Neural crest cell (in vitro differentiated cells): ENCODE measurements at places on chromosomes 5 and 9.

DNA sequence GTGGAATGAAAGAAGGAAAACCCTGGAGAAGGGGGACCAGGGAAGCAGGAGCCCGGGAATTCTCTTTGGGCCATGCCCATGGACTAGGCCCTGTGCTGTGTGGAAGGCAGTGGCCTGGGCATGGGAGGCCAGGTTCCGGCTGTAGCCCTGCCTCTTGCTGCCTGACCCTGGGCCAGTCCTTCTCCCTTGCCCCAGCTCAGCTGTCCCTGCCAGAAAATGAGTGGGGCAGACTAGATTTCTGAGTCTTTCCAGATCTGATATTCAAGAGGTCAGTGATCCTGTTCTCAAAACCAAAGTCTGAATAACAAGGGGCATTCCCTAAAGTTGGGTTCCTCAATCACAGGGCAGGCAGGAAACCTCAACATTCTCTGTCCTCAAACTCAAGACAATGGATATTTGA lies 24.8 kb upstream of the CORO2A start:
- H3K4me3 ChIP-seq, result no peak overlapping the region
- no peak overlapping the region for H3K27ac ChIP-seq
- no peak for DNase-seq
- no peaks in the 10 kb centered on the region for H3K27me3 ChIP-seq
- H3K4me1 ChIP-seq, result peaks cover 20% of the 10 kb centered on the region

- H3K36me3 ChIP-seq, result peaks cover 5% of the 10 kb centered on the region
- no peaks in the 10 kb centered on the region for H3K27me3 ChIP-seq
- H3K4me3 ChIP-seq, result no peak overlapping the region
- peaks cover 10% of the 10 kb centered on the region for H3K4me1 ChIP-seq
Observed at GRCh38 chr5:38768412-38769211, 77.2 kb upstream of the OSMR start.

DNA sequence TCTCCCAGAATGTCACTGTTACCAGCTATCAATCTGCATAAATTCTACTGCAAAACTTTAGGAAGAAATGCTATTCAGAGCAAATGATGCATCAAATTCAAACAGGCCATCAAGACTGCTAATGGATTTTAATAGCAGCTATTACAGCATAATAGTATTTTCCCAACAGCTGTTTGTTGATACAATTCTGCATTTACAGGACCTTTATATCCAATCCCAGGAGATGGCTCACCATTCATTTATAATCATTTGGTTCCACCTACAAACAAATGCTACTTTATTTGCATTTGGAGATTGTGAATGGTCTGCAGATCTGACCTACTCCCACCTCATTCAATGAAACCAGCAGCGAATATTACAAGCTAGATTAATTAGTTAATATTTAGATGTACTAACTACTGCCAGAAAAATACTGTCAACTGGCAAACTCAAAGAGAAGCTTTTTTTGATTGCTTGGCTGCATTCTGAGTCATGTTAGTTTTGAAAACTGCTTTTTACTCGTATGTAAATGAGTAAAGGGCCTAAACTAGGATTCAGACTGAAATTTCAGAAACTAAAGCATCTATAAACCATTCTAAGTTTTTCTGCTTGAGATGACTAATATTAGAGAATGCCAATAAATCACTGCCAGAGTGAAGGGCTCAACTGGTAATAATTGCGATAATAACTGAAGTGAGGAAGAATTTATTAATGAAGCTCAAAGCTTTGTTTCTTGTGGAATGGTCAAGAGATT lies 7.1 kb upstream of the PCA3 start:
- no peak for DNase-seq
- H3K4me3 ChIP-seq, result no peak overlapping the region
- peaks cover 5% of the 10 kb centered on the region for H3K4me1 ChIP-seq
- H3K27ac ChIP-seq, result no peak overlapping the region
- no peaks in the 10 kb centered on the region for H3K36me3 ChIP-seq
- no peaks in the 10 kb centered on the region for H3K27me3 ChIP-seq

GRCh38 chr5:62328772-62329491 lies 22.9 kb downstream of the KIF2A start:
- no peak for DNase-seq
- H3K4me1 ChIP-seq, result peaks cover 25% of the 10 kb centered on the region
- H3K4me3 ChIP-seq, result no peak overlapping the region
- peaks cover 5% of the 10 kb centered on the region for H3K36me3 ChIP-seq

- no peak overlapping the region for H3K4me3 ChIP-seq
- peaks cover 5% of the 10 kb centered on the region for H3K4me1 ChIP-seq
- DNase-seq, result peak; percentile 79
- no peaks in the 10 kb centered on the region for H3K27me3 ChIP-seq
- peak overlapping the region; percentile 31 for H3K27ac ChIP-seq
Observed at GRCh38 chr5:82225525-82226172, 52.5 kb downstream of the RPS23 start.

DNA sequence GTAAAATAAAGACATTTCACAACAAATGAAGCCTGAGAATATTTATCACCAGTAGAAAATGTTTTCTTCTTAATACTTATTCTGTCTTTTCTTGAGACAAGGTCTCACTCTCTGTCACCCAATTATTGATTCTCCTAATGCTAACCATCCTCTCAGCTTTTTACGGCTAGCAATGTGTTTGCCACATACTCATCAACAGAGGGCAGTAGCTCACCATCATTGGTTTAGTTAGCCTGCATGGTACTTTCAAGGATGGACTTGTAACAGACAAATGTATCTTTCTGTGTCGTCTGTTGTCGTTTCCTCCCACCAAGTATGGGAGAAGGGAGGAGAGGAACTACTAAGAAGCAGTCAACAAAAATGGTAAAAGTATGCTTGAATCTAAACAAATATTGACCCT lies 5.9 kb upstream of the ACO1 start:
- no peaks in the 10 kb centered on the region for H3K36me3 ChIP-seq
- H3K4me3 ChIP-seq, result peak overlapping the region; percentile 15
- peaks cover 8% of the 10 kb centered on the region for H3K4me1 ChIP-seq
- H3K27me3 ChIP-seq, result peaks cover 50% of the 10 kb centered on the region
- peak; percentile 33 for DNase-seq

GRCh38 chr9:133235549-133236222 lies 26.6 kb upstream of the OBP2B start:
- H3K4me3 ChIP-seq, result no peak overlapping the region
- no peak overlapping the region for H3K27ac ChIP-seq
- no peak for DNase-seq

DNA sequence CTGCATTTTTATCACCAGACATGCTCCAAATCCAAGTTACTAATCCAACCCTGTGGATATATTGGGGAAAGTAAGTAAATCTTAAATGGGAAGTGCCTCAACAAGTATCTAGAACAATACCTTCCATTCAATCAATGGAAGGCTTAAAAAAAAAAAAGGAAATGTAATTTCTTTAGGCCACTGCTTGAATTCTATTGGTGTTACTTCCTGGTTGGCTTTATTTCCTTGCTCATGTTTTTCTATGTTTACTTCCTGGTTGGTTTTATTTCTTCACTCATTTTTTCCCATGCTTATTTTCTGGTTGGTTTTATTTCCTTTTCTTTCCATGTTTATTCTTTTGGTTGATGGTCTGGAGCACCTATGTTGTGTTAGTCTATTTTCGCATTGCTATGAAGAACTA lies 363.9 kb downstream of the KDM4C start:
- no peak overlapping the region for H3K4me3 ChIP-seq
- no peaks in the 10 kb centered on the region for H3K27me3 ChIP-seq
- no peak for DNase-seq

DNA sequence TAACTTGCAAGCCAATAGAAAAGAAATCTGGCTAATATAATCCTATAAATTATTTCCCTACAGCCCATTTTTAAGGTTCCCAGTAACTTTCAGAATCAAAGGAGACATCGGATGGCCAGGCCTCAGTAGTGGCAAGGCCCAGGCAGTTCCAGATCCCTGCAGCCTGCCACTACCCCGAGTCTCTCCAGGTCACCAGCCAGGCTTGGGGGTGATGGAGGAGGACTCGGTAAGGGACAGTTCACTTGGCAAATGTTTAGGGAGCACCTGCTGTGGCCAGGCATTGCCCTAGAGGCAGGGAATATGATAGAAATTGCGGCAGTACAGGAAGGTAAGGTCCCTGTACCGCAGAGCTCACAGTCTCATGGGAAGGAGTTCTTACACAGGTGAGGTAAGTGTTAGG lies 15.2 kb upstream of the LTC4S start:
- no peak for DNase-seq
- no peak overlapping the region for H3K27ac ChIP-seq
- H3K36me3 ChIP-seq, result peaks cover 4% of the 10 kb centered on the region
- no peaks in the 10 kb centered on the region for H3K4me1 ChIP-seq
- no peaks in the 10 kb centered on the region for H3K27me3 ChIP-seq

GRCh38 chr9:85344901-85345300 lies 396.9 kb downstream of the AGTPBP1 start:
- H3K4me1 ChIP-seq, result no peaks in the 10 kb centered on the region
- no peaks in the 10 kb centered on the region for H3K36me3 ChIP-seq
- no peak for DNase-seq
- no peak overlapping the region for H3K4me3 ChIP-seq
- no peak overlapping the region for H3K27ac ChIP-seq
- no peaks in the 10 kb centered on the region for H3K27me3 ChIP-seq

DNA sequence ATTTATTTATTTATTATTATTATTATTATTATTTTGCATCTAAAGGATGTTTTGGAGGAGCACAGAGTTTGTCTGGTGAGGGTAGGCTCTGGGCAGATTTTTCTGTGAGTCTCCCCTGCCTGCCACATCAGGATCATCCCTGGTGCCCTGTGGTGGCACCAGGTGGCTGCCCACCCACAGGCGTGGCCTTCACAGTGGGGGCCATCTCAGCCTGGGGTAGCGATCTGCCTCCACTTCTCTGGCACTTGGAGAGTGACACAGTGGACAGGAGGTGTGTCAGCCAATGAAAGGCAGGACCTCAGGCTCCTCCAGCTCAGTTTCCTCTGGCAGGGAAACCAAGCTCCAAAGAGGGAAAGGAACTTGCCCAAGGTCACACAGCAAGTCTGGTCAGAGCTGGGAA lies 30.0 kb downstream of the SLC6A7 start:
- H3K4me3 ChIP-seq, result no peak overlapping the region
- peaks cover 2% of the 10 kb centered on the region for H3K27me3 ChIP-seq
- H3K27ac ChIP-seq, result no peak overlapping the region

GRCh38 chr9:137190315-137190856 lies 1.9 kb downstream of the SSNA1 start:
- H3K4me1 ChIP-seq, result peaks cover 21% of the 10 kb centered on the region
- DNase-seq, result no peak
- H3K36me3 ChIP-seq, result no peaks in the 10 kb centered on the region
- H3K4me3 ChIP-seq, result peak overlapping the region; percentile 96
- H3K27me3 ChIP-seq, result no peaks in the 10 kb centered on the region

DNA sequence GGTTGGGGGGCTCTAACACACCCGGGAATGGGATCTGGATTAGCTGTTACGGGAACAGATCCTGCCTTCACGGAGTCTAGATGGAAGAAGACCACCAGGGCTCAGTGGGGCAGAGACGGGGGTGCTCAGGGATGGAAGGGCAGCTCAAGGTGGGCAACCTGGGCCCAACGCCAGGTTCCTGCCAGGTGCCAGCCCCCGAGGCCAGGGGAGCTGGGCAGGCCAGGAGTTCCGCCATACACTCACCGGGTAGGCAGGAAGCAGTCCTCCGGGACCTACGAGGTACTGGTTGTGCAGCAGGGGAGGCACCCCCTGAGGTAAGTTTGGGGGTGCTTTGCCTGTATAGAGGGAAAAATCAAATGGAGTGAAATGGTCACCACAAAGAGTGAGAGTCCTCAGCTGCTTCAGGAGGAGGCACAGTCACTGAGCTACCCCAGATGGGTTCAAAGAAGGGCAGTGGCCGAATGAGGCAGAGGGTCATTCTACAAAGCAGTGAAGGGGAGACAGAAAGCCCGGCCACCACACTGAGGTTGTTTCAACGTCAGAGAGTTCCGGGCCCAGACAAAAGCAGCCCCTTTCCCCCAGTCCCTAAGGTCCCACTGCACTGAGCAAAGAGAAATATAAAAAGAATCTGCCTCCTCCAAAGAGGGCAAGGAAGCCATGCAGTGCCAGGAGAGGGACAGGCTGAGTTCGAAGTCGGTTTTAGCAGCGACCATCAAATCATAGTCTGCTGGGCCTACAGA lies 110.0 kb downstream of the UBE2R2 start:
- H3K36me3 ChIP-seq, result peaks cover 21% of the 10 kb centered on the region
- H3K4me3 ChIP-seq, result peak overlapping the region; percentile 47
- no peaks in the 10 kb centered on the region for H3K4me1 ChIP-seq
- DNase-seq, result no peak
- no peaks in the 10 kb centered on the region for H3K27me3 ChIP-seq

GRCh38 chr5:85132269-85132668 lies 747.6 kb upstream of the EDIL3 start:
- no peaks in the 10 kb centered on the region for H3K36me3 ChIP-seq
- H3K27me3 ChIP-seq, result no peaks in the 10 kb centered on the region
- DNase-seq, result no peak

DNA sequence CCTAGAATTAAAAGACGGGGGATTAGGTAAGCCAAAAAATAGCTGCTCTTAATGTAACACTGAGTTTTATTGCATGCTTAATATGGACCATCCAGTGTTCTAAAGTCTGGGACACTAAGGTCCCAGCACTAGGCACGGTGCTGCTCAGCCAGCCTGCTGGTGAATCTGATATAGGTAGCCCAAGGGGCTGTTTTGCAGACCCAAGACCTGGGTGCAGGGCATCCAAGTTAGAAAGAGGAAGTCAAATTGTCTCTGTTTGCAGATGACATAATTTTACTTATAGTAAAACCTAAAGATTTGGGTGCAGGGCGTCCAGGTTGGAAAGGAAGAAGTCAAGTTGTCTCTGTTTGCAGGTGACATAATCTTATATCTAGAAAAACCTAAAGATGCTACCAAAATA lies 17.8 kb downstream of the IFNA5 start:
- H3K4me1 ChIP-seq, result no peaks in the 10 kb centered on the region
- H3K4me3 ChIP-seq, result no peak overlapping the region
- peaks cover 34% of the 10 kb centered on the region for H3K27me3 ChIP-seq

DNA sequence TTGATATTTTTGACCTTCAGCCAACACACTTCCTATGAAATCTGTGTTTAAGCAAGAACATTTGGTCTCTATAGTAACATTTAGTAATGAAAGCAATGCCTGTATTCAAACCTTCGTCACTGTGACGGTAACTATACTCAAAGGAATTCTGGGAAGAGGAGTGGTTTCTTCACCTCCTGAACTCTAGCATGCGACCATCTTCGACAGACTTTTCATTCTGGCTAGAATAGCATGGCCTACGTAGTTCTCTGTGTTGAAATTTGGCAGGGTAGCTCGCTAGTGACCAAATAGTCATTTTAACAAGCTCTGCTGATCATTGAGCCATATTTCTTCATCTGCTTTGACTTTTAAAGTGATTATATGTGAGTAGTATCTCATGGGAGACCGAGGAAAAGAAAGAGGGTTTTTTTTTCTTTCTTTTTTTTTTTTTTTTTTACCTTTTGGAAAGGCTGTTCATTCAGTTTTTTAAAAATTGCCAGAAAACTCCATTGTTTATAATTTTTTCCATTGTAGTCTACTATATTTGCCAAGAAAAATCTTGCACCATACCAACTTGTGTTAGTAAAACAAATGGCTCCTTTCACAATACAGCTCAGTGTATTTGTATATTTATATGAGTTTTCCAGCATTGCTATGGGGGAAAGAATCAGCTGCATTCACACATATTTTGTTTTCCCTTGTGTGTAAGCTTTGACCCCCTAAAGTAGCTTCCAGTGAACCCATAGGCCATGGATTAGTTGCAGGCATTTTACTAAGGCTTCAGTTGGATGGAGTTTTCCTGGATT lies 166.8 kb downstream of the NNT start:
- H3K4me1 ChIP-seq, result peaks cover 9% of the 10 kb centered on the region
- H3K27me3 ChIP-seq, result no peaks in the 10 kb centered on the region
- no peak overlapping the region for H3K4me3 ChIP-seq
- DNase-seq, result no peak
- H3K36me3 ChIP-seq, result no peaks in the 10 kb centered on the region
